NCI-H1092 (cell line): ENCODE measurements at places on chromosomes 1 and 21.

- DNase-seq = no peak
These were observed 59.8 kb upstream of the KIF26B start for GRCh38 chr1:245094954-245095353.

DNA sequence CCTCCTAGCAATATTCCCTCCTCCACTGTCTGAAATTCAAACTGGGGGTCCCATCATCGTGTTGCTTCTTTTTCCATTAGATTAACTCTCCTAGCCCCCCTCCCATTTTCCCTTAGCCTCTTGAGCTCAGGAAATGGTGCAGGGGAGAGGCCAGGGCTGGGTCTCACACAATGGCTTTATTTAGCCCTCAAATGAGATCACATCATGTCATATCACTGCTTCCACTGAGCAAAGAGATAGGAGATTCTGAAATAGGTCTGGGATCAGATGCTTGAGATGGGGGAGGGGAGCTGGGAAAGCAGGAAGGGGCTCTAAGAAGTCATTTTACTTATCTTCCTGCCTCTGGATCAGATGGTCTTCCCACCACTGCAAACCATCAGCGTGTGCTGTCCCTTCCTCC, 17.8 kb upstream of the ARHGEF2 start:
- no peak for DNase-seq

DNA sequence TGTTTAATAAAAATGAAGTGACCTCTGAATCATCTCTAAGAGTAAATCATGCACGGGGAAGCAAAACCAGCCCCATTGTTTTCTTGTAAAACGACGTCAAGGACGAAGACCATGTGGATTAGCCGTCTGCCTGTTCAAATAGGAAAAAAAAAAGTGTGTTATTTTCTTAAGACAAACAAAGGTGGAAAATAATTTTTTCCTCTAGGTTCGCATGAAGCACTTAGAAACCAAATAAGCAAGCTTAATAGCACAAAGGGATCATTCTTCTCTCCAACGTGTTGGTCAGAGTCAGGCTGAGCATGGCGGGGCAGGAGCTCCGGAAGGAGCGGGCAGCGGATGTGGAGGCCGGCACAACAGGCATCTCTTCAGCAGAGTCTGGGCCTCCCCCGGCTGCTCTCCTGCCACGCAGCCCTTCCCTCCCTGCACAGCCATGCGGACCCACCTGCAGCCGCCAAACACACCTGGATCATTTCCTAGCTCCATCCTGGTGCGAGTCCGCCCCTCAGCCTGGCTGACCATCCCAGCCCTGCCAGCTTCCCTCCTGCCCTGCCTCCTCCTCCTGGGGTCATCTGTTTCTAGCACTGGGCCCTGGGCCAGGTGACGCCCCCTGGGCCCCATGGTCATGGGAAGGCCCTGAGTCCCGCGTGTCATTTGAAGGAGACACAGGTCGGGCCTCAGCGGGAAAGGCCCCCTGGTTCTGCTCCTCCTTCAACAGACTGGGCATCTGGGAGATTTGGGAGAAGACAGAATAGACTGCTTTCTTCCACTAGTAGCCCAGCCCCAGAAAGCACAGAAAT, 40.2 kb downstream of the MX1 start:
- no peak for DNase-seq

GRCh38 chr1:19437891-19438294, 47.4 kb downstream of the CAPZB start:
- no peak for DNase-seq

- no peak for DNase-seq
These were observed 22.8 kb downstream of the IFI44 start for GRCh38 chr1:78672428-78672827.

- peak; percentile 41 for DNase-seq
These were observed 42.1 kb upstream of the ZNF496 start for GRCh38 chr1:247373721-247374141.

GRCh38 chr1:203135636-203136305, 8.2 kb downstream of the ADORA1 start:
- DNase-seq = no peak

GRCh38 chr1:72100771-72101170, 181.6 kb downstream of the NEGR1 start:
- no peak for DNase-seq

GRCh38 chr1:39623053-39623452, 16.4 kb downstream of the HEYL start:
- DNase-seq = no peak

- DNase-seq = no peak
These were observed 95.7 kb downstream of the RHOU start for GRCh38 chr1:228830954-228831481.

DNA sequence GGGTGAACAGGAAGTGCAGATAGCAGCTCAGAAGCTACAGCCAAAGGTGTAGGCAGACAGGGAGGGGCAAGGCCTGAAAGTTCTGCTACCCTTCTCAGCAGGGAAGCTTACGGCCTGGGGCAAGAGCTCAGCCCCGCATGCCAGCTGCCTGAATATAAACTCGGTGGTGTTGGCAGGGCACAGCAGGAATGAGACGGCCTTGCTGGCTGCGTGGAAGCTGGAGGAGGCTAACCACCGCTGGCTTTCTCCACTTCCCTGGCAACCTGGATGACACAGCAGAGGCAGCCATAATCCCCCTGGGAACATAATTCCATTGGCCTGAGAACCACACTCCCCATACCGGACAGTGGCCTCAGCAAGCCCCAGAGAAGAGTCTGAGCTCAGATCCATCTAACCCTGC, 81.9 kb upstream of the PRRC2C start:
- no peak for DNase-seq

- DNase-seq = peak; percentile 2
These were observed 111.1 kb downstream of the PIK3R3 start for GRCh38 chr1:46021046-46021996.

DNA sequence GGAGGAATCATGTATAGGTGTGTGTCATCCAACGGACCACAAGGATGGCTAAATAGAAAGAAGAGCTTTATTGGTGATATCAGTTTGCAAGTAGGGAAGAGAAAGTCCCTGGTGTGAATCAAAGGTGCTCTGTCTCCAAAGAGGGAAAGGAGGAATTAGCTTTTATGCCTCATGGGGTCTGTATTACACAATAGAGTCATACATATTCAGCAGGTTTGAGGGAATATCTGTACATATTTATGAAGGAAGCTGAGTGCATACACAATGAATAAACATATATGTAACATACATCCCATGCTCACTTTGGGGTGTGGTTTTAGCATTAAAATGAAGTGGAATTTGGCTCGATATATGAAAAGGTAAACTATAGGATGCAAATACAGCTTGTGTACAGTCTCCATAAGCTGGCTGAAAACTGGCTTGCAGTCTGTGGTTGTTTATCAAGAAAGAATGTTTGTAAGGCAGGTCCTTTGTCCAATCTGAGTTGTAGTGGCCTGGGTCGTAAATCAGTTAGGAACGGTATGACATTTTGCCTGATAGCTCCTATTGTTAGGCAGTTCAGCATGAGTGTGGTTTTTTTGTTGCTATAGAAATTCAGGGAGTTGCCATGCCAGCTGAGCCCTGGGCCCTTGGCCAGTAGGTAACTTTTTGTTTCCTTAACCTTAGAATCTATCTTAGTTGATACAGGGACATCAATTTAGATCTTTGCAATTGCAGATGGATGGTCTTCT, 198.0 kb upstream of the ZP4 start:
- no peak for DNase-seq

- no peak for DNase-seq
These were observed 3.6 kb downstream of the CERS2 start for GRCh38 chr1:150970808-150971582.

DNA sequence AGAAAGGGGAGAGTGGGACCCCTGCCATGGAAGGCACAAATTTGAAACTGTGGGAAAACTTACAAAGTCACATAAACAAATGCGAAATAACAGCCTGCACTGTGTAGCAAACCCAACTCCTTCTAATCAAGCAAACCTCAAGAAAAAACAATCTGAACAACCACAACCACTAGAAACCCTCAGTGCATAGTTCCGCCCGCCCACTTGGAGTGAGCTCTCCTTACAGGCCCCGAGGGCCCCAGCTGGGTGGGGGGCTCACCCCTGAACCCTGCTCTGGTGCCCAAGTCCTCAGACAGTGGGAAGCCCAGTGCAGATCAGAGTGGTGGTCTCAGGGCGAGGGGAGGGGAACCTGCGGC, 931 bp upstream of the MXRA8 start:
- DNase-seq = no peak

DNA sequence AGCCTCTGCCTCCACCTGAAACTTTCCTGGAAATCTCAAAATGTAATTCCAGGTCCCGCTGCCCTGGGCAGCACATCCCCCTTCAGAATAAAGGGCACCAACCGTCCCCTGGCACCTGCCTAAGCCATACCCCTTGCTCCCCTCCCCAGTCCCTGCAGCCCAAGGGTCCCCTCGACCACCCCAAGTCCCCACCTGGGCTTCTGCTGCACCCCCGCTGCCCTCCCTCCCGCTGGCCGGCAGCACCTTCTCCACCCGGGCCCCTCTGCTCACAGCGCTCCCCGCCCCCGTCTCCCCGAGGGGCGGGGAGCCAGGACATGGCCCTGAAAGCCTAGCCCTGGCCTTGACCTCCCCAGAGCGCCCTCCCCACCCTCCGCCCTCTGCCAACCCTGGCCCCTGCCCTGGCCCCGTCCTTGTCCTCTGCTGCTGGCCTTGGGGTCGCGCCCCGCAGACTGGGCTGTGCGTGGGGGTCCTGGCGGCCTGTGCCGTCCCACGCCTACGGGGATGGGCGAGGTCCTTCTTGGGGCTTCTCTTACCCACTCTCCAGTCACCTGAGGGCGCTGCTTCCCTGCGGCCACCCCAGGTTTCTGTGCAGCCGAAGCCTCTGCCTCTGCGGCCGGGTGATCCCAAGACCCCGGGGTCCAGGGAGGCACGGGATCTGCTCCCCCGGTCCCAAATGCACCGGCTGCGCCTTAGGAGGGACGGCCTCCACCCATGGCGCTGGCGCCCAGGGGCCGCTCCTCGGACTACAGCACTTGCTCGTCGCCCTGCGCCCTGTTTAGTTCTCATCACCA, 41.7 kb downstream of the WDR4 start:
- no peak for DNase-seq

- DNase-seq = peak; percentile 86
These were observed 32.0 kb upstream of the BTG2 start for GRCh38 chr1:203273206-203273868.

DNA sequence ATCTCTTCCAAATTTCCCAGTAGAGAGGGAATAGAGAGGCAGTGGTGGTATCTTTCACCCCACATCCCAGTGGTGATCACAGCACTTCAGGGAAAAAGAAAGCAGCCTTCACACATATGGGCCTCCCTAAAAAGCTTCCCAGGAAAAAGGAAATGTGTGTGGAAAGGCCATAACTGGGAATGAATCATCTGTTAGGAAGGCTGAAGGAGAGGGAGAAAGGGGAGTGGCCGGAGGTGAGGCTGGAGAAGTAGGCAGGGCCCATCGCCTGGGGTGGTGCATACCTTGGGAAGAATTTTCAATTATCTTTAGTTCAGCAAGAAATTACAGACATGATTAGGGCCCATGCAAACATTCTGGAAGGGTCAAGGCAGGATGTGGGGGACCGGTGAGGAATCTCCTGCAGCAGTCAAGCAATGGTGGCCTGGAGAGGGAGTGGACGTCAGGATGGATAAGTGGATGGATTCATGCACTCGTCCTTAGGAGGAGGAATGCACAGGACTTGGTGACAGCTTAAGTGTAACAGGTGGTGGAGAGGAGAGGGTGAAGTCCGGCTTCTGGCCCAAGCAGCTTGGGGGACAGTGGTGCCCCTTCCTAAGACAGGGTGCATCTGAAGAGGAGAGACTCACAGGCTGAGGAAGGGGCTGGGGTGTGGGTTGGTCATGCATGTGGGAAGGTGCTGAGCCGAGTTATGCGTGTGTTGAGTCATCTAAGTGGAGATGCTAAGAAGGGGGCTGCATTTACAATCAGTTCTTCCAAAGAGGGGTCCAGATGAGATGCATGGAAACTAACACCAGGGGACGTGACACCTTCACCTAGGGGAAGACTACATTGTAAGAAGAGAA, 17.9 kb downstream of the HIVEP3 start:
- DNase-seq = no peak

- no peak for DNase-seq
These were observed 108.9 kb downstream of the CDC7 start for GRCh38 chr1:91609551-91609950.

DNA sequence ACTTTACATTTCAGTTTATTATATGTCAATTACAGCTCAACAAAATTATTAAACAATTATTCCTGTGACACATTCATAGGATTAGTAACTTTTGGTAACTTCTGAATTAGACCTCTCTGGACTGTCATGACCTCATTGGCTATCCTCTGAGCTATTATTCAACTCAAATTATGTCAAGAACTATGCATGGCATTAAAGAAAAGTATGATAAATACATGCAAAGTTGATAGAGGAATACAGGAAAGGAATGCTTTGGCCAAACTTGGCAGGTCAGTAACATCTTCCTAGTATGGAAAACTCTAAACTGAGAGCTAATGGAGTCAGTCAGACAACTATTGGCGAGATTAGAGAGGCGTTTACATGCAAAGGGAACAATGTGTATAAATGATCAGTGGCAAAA, 158.4 kb downstream of the DUSP10 start:
- DNase-seq = no peak

- no peak for DNase-seq
These were observed 22.4 kb downstream of the SYDE2 start for GRCh38 chr1:85178396-85178795.

- DNase-seq = no peak
These were observed 774 bp upstream of the WDTC1 start for GRCh38 chr1:27233667-27234048.

- DNase-seq = peak; percentile 11
These were observed 169.9 kb downstream of the HS2ST1 start for GRCh38 chr1:87084244-87084836.

- DNase-seq = no peak
These were observed 8.0 kb upstream of the RNPC3 start for GRCh38 chr1:103517380-103518047.

DNA sequence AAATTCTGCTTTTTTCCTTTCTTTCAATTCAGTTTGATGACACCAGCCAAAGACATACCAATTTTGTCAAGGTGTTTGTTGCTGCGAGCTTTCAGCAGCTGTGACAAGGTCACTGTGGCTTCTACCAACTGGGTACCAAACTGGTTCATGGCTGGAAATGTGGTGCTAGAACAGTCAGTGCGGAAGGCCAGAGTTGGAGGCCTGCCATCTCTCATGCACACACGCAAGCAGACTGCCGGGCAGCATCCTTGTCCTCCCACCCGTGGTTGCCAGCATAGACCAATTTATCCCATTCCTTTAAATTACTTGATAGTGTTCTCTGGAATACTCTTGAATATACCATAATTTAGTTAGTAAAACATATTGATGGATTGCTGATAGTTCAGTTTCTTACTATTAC, 79.9 kb upstream of the GPR52 start:
- no peak for DNase-seq

- DNase-seq = no peak
These were observed 8.9 kb upstream of the PRMT6 start for GRCh38 chr1:107047602-107048001.
